ENCODE measurements at places on chromosomes 12 and 14. TPM values are rescaled to one million over a fixed set of nuclear protein-coding genes. Genes with fewer than 3 reads are reported as not detected.

DNA sequence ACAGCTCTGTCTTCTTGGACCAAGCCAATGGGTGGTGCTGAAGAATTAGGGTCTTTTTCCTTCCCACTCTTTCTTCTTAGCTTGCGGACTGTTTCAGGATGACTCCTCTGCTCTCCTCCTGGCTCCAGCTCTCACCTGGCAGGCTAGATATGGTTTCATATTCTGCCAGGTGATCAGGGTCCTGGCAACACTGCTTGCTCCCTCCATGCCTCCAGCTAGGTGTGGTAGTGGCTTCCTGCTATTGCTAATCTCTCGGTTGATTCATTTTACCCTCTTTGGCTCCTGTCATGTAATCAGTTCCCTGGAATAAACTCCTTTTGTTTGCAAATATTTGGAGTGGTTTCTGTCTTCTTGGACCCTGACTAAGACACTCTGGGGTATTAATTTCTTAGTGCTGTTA lies 4.3 kb upstream of the GZMH start:
- DNase-seq, result no peak

- peak; percentile 67 for DNase-seq
These were observed 12.4 kb downstream of the MSI1 start for GRCh38 chr12:120356567-120357030.

Gene KLRC1
- not detected for total RNA-seq

DNA sequence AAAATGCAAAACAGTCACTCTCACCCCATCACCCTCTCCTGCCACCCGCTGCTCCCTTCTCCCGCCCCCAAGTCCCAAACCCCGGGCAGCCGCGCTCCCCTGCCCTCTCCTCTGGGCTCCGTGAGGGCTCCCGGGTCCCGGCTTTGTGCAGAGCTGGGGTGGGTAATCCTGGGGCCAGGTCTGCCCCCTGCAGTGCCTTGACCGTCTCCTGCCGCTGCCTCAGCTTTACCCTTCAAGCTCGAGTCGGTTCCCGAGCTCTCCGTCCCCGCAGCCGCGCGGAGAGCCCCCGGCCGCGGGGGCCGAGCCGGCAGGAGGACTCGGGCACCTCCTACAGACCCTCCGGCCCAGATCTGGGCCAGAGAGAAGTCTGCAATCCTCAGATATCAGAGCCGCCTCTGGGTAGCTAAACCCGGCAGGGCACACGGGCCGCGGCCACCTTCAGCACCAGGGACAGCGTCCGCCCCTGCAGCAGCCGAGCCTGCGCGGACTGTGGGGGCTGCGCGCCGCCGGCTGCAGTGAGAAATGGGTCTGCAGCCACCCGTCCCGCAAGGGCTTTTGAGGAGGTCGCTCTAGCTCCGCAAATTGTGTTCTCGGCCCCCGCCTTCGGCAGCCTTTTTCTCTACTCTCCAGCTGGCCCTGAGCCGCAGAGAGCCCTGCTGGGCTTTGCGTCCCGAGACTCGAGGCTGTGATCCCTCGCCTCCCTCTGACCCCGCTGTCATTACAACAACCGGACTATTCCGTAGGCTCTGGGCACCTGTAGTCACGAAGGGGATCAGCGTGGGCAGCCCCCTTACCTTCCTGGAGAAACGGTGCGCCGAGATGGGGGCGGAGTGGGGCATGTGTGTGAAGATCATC lies 1.2 kb downstream of the PRMT8 start:
- DNase-seq, result peak; percentile 47

DNA sequence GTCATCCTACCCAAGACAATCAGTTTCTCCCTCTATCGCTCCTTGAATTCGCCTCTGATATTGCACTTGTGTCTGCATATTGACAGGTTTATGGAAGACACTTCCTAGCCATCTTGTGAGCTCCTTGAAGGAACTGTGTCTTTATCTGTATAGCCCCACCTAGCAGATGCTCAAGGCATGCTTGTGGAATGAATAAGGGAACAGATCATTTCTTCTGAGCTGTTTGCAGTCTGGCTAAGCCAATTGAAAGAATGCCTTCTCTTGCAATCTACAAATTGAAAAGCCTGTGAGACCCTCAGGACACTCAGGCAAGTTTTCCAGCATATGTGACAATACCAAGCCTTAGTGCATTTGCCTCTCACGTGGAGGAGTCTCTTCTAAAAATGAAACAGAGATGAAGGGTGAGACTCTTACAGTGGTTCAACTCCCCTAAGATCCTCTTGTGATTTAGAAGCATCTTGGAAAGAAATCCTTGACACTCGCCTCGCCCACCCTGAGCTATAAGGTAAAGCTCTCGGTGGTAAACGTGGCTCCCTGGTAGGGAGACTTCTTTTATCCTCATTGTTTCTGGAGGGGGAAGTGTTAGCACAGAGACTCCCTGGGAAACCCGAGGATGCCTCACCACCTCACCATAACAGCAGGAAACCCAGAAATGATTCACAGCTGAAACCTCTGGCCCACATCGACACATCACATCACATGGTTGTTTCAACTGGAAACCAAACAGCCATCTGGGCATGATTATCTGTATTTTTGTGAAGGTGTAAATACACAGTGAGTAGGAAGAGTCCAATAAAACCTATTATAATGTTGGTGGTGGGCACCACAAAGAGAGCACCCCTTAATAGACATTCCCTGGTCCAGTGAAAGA lies 112.3 kb upstream of the BCL2L14 start:
- DNase-seq, result no peak

DNA sequence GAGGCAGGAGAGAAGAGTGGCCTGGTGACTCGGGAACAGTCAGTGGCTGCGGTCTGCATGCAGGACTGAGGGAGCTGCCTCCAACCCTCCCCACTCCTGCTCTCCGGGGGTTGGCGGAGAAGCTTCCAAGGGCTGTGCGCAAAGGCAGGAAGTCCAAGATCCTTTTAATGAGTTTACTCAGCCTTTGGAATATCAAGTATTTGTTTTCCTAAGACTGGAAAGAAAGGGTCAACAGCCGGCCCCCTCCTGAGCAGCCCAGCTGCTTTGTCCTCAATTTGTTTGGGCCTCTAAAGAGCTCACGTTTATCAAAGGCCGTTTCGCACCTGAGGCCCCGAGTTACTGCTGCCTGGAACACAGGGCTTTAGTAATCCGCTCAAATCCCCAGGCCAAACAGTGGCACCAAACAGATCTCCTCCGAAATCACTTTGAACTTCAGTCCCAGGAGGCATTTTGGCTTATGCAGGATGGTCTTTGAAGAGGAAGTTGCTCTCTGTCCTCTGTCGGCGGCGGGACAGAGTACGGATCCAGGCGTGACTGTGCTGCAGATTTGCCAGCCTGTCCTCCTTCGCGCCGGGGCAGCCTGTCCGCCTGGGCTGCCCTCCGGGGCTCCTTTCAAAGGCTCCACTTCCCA lies 117.2 kb upstream of the FZD10 start:
- no peak for DNase-seq

Gene DNAAF2
- 7.1 TPM for total RNA-seq

Gene TBX5
- total RNA-seq, result not detected

Gene ANKRD33
- total RNA-seq, result not detected

Gene PLEKHD1
- total RNA-seq, result 0.69 TPM

- DNase-seq, result no peak
These were observed 626 bp downstream of the TXNDC16 start for GRCh38 chr14:52551696-52552062.

- DNase-seq, result no peak
These were observed 119.2 kb downstream of the AACS start for GRCh38 chr12:125184213-125184967.

Data from naive thymus-derived CD4-positive, alpha-beta T cell (primary cell).